ENCODE measurements at places on chromosomes 1 and 21. TPM values are rescaled to one million over a fixed set of nuclear protein-coding genes. Genes with fewer than 3 reads are reported as not detected.

EVI5 gene
- 19.4 TPM for polyA plus RNA-seq

TPM3 gene
- 1,159 TPM for polyA plus RNA-seq

NOL9 gene
- 7.6 TPM for polyA plus RNA-seq

KRTAP19-4 gene
- not detected for polyA plus RNA-seq

TEX38 gene
- not detected for polyA plus RNA-seq

LMNA gene
- polyA plus RNA-seq: 24.7 TPM

SELL gene
- polyA plus RNA-seq: 1,885 TPM

UBXN10 gene
- polyA plus RNA-seq: 0.82 TPM

All from CD14-positive monocyte (primary cell).